Ascending aorta (tissue), 2 donors: ENCODE measurements at places on chromosomes 4 and X. TPM values are rescaled to one million over a fixed set of nuclear protein-coding genes. Genes with fewer than 3 reads are reported as not detected.

- DNase-seq: peak; percentile 49
Observed at GRCh38 chr4:24970635-24971034, 57.8 kb upstream of the CCDC149 start.

GRCh38 chr4:36081185-36081584 is 163.1 kb downstream of the ARAP2 start:
- no peak for DNase-seq

DNA sequence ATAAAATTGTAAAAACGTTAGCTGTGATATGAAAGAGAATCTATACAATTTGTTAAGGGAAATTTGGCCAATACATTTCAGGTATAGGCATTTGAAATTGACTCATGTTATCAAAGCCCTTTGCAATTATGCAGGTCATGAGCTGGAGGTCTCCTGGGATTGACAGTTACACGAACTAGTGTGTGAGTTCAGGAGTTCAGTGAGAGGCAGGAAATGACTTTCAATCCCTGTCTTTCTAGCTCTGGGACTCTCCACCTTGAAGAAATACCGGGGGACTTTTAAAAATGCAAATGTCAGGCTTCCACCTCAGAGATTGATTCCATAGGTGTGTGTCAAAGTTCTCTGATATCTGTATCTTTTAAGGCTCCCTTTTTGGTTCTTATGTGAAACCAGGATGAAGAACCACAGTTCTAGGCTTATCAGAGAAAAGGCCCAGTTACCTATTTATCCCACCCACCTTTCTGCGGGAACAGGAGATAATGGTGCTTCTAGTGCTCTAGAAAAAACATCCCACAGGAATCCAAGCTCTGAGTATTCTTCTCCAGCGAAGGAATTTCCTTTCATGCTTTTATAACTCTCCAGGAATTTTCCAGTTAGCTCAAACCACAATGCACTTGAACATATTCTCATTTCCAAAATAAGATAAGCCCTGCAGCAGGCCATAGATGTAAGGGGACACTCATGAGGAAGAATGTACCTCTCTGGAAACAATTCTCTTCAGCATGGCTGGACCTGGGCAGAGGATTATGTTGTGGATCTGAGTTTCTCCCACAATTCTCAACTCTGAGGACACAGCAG is 501.0 kb downstream of the IDS start:
- DNase-seq: no peak

Gene CFAP47
- not detected for total RNA-seq

DNA sequence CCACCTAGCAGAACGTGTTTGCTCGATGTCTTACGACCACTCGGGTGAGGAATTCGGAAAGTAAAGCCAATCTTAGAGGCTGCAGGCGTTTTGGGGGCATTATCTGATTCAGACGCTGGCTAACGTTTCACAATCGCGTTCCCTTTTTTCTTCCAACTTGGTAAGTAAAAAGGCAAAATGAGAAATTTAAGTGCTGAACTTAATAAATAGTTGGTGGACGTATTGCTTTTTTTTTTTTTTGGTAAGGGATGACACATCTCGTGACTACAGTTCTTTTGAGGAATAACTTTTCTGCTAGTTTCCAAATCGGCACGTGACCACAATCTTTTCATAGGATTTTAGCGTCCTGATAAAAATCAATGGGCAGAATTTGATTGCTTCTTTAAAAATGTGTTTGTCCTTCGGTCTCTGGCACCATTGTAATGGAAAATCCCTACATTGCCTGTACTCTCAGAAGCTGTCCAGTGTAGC is 848 bp downstream of the RAB9A start:
- no peak for DNase-seq

GRCh38 chrX:13283950-13284546 is 35.8 kb downstream of the ATXN3L start:
- no peak for DNase-seq

Gene CBLL2
- not detected for total RNA-seq

Gene POU4F2
- not detected for total RNA-seq

GRCh38 chr4:30716681-30717207 is 3.4 kb upstream of the PCDH7 start:
- no peak for DNase-seq

DNA sequence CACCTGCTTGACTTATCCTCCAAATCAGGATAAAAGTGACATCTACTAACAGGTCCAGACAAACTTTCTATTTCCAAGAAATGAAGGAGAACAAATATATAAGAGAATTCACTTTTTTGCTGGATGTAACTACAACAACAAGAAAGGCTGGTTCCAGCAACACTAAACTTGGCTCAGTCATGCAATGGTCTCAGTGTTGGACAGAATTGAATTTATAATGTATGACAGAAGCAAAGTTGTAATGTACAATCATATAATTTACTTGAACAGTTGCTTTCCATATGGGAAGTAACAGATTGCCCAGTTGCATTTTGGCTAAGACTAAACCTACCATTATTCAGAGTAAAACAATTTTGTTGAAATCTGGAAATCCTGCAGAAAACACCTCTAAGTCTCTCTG is 183.3 kb upstream of the INTU start:
- DNase-seq: no peak

GRCh38 chr4:67106861-67107460 is 438.3 kb downstream of the CENPC start:
- DNase-seq: no peak

Gene LSM6
- total RNA-seq: 10.7 TPM

GRCh38 chrX:53279296-53280237 is 1.8 kb downstream of the IQSEC2 start:
- DNase-seq: peak; percentile 42

DNA sequence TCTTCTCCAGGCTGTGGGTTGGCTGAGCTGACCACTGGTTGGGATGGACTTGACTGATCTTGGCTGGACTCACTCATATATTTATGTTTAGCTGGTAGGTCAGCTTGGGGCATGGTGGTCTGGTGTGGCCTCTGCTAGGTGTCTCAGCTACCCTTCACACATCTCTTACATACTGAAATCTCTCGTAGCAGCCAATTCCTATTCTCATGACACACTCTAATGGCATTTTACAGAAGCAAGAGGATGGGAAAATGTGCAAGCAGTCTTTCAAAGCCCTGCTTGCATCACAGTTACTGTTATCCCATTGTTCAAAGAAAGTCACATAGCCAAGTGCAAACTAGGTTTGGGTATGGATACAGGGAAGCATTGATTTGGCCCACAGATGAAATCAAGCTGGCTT is 55.5 kb upstream of the PCDH18 start:
- no peak for DNase-seq

Gene ADGRG2
- 4.3 TPM for total RNA-seq

Gene BMPR1B
- total RNA-seq: 3.8 TPM

DNA sequence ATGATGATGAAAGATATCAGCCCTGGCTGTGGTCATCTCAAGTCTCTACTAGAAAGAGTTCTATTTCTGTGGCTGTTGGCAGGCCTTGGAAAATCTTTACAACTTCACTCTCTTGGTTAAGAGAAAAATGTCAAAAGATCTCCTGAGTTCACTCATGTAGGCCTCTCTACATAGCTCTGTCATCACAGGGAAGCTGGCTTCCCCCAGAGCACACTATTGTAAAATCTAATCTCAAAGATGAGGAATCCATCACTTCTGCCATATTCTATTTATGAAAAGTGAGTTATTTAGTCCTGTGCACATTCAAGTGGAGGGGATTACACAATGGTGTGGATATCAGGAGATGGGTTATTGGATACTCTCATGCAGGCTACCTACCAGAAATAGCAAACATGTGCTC is 388.4 kb upstream of the HS3ST1 start:
- DNase-seq: no peak

Gene KCNE5
- not detected for total RNA-seq

GRCh38 chr4:166309286-166309685 is 436.2 kb downstream of the TLL1 start:
- DNase-seq: no peak

Gene MAGEE1
- 4.5 TPM for total RNA-seq

- no peak for DNase-seq
Observed at GRCh38 chr4:168167714-168168284, 75.5 kb downstream of the ANXA10 start.

DNA sequence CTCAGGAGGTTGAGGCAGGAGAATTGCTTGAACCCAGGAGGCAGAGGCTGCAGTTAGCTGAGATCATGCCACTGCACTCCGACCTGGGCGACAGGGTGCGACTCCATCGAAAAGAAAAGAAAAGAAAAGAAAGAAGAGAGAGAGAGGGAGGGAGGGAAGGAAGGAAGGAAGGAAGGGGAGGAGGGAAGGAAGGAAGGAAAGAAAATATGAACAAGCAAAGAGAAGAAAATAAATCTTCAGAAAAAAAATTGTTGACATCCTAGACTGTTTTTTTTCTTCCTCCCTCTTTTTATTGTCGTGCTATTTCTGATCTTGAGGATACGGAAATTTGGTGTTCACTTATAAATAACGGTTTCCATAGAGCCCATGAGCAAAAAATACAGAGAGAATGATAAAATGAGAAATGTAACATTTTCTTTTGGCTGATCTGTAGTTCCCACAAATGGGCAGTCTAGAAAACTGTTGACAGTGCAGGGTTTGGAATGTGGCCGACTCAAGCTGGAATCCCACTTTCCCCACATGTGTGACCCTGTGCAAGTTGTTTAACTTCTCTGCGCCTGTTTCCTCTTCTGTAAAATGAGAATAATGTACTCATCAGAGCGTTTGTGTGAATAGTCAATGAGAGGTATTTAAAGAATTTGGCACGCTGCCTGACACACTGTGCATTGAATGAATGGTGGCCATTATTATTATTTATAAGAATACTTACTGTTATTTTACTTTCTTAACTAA is 19.4 kb downstream of the SORBS2 start:
- no peak for DNase-seq

DNA sequence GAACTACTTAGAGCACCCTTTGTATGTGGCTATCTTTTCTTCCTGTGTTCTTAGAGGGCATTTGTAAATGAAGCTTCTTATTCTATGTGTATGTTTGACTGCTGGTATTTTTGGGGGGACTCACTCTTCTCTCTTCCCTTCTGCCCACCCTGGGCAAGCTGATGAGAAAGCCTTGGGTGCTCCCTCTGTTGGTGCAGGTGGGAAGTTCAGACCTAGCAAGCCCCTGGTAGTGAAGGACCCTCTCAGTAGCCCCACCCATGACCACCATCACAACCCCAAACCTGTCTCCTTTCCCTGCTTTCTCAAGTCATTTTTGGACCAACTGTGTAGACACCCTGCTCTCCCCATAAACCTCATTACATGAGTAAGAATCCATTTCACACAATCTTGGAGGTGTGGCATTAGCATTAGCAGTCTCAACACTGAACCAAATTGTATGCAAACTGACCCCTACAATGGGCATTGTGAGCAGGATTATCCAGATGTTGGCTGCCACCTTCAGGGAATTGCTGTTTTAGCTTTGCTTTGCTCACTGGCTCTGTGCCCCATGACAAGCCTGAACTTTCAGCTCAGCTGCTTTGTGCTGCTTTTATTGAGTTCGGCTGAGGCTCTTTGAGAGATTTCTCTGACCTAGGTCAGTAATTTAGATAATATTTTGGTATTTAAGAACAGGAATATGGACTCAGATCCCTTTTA is 27.9 kb downstream of the TRIM61 start:
- DNase-seq: no peak

Gene CCDC120
- 0.11 TPM for total RNA-seq

DNA sequence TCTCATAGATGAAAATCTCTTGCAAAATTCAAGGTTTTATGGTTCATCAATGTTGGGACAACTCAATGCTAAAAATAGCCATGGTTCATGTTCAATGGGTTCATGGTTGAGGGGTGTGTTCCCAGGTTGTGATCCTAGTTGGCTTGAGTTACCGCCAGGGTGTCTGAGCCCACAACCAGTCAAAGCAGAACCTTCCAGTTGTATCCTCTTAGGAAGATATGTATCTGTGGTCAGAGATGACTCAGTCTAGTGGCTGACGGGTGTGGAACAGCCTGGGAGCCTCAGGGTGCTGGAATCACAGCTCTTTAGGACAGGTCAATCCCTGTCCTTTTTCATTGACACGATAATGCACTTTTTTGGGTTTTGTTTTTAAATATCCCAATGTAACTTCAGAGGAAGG is 192.3 kb upstream of the NR3C2 start:
- DNase-seq: no peak

DNA sequence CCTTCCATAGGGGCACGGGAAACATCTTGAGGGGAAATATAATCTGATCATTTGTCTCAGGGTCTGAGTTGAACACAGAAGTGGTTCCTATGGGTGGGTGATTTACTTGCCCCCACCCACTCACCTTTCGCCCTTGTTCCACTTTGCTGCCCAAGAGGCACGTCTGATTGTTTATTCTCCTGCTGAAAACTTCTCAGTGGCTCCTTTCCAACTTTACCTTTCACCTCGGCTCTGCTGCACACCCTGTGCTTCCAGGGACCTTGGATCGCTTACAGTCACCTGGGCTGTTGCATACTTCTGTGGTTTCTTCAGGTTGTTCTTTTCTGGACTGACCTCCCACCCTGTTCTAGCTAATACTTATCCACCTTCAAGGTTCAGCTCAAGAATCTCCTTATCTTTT is 213.4 kb upstream of the JADE1 start:
- no peak for DNase-seq

DNA sequence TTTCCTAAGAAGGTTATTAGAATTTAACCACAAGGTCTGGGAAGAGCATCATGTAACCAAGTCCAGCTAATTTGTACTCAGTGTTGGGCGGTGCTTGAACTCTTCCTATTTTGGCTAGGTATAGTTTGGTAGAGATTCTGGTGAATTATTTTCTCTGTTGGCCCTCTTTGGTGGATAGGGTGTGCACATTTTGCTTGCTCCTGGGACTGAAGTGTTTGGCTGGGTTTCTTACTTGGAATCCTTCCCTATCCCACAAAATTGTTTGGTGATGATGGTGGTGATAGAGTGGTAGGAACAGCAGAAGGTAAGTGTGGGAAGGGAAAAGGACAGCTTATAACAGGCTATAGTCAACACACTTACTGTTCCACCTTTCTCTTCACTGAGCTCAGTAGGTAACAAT is 194.8 kb upstream of the GPC4 start:
- no peak for DNase-seq

Gene IRAK1
- total RNA-seq: 105 TPM

- no peak for DNase-seq
Observed at GRCh38 chrX:26871967-26872366, 591.2 kb downstream of the PPP4R3C start.

DNA sequence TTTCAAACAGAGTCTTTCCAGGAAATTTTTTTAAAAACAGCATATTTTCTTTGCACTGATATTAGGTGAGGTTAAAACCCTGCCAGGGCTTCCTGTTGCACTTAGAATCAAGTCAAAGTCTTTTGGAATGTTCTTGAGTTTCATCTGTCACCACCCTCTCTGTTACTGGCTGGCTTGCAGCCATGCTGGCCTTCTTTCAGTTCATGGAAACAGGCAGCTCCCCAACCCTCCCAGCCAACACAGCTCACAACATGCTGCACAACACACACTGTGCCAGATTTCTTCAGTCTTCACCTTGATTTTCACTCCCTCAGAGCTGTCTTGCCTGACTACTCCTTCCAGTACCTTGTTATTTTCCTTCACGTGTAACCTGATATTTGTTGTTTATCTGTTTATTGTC is 129.5 kb downstream of the KCNIP4 start:
- DNase-seq: no peak

GRCh38 chr4:66693694-66694093 is 851.6 kb downstream of the CENPC start:
- no peak for DNase-seq
